ENCODE measurements at places on chromosomes 6 and 20. TPM values are rescaled to one million over a fixed set of nuclear protein-coding genes. Genes with fewer than 3 reads are reported as not detected.

- no peak for DNase-seq
Measured at GRCh38 chr20:57199656-57200405, 66.6 kb downstream of the BMP7 start.

DNA sequence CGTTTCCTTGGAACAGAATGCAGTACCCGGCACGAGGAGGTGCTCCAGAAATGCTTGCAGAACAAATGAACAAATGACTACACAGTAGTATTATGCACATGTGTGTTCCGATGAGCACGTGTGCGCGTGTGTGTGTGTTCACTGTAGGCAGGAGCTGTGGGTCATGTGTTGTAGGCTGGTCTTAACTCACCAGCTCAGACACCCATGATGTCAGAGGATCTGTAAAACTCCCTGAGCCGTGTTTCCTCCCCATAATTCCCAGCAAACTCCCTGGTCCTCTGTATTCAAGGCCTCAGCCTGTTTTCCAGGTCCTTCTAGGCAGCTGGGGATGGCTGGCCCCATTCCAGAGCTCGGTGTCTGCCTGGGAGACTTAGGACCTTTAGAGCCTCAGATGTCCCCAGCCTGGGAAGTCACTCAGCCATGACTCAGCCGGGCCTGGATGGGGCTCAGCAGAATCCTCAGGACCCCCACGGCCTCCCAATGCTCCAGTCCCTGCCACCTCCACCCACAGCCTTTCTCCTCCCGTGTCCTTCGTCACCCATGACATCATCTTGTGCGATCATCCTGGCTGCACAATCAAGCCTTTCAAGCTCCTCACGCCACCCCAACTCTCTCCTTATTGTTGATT is 475.0 kb upstream of the SULF2 start:
- no peak for DNase-seq

- DNase-seq = no peak
Measured at GRCh38 chr6:42771741-42772100, 10.1 kb upstream of the BICRAL start.

- DNase-seq = no peak
Measured at GRCh38 chr20:6559791-6560190, 207.7 kb upstream of the BMP2 start.

DNA sequence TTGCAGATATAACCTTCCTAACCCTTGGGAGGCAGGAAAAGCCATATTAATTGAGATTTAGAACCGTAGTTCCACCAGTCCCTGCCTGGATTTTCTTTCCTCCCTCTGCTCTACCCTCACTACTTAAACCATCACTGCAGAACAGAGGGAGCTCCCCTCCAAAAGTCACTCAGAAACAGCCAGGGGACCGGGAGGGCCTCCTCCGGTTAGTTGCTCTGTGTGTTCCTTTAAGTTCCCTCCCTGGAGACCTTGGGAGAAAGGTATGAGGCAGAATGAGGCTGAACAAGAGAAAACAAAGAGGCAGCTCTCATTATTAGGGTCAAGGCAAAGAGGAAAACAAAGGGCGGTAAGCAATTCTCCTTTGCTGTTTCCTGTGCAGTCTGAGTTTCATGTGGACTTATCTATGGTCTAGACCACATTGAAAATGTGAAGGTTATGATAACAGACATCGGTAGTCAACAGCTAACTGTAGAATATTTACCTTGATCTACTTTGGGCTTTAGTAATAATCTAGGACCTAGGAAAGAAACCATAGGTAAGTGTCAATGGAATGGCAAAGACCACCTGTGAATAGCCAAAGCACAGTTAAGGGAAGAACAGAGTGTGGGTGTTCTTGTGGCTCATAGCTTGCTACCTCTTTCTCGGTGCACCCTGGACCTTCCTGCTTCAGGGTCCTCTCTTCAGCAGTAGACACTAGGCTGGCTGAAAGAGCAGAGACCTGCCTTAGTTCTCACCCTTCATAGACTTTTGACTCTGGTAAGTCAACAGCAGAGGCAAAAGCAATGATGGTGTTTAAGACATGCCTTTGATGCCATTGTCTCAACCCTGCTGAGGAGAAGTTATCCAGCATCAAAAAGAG is 250.9 kb upstream of the CITED2 start:
- no peak for DNase-seq

DNA sequence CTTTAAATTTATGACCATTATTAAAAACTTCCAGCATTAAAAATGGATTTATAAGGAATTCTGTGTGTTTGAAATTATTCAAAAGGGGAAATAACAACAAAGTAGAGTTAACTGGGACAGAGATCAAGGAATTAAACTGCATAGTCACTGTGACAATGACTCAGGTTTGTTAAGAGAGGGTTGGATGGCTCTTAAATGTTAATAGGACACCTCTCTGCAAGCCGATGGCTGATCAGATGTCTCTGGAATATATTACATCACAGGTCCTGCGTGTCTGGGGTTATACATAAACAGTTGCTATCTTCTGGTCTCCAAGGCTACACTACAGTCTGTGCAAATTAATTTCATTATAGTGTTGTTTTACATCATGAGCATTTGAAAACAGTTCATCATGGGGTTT is 574.3 kb downstream of the COL12A1 start:
- no peak for DNase-seq

GRCh38 chr6:24959319-24959718 is 23.6 kb upstream of the RIPOR2 start:
- no peak for DNase-seq

GRCh38 chr20:34736106-34736735 is 32.1 kb downstream of the TP53INP2 start:
- DNase-seq = no peak

GRCh38 chr6:121442576-121442975 is 7.1 kb downstream of the GJA1 start:
- DNase-seq = no peak

The ELOVL4 gene
- 4.0 TPM for polyA plus RNA-seq

The FAM209A gene
- polyA plus RNA-seq = 0.65 TPM

The NTSR1 gene
- 1.5 TPM for polyA plus RNA-seq

The CLDN20 gene
- 3.3 TPM for polyA plus RNA-seq

The ADGRG6 gene
- 35.6 TPM for polyA plus RNA-seq

All from left kidney (tissue), 8 donors.